Fibroblast of villous mesenchyme (primary cell): ENCODE measurements at places on chromosomes 16 and 17.

DNA sequence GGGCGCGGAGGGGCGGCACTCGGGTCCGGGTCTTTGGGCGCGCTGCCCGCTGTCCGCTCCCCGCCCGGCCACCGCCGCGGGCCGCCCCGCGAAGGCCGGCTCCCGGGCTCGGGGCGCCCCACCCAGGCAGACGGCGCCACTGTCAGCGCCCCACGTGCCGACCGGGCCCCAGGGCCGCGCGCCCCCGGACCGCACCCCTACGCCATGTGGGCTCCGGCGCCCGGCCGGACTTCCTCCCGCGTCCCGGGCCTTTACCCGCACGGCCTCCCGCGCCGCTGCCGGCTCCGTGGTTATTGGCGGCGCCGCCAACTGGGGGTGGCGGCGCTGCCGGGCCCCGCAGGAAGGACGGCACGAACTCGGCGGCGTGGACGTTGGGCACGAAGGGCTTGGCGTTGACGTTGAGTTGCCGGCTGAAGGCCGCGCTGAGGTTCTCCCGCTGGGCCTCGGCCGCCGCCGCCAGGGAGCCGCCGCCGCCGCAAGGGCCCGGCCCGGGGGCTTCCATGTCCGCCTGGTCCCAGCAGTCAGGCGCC, 577 bp downstream of the GSPT1 start:
- DNase-seq, result peak; percentile 27

DNA sequence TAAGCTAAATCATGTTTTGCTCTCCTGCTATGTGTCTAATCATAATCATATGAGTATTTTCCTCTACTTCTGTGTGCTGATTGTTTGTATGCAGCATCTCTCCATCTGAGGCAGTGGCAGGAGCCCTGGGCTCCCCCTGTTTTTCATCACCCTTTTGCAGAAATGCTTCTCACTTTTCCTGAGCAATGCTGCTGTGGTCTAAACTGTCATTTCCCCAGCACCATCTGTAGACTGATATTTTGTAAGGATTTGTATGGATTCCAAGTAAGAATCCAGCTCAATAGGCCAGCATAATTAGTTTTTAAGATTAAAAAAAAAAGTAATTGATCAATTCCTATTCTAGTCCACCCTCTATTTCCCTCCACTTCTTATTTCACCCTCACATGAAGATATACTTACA, 257.0 kb upstream of the CPHXL start:
- no peak for DNase-seq

- DNase-seq, result no peak
These were observed 35.0 kb downstream of the SHISA9 start for GRCh38 chr16:12936391-12936790.

GRCh38 chr17:794876-795275, 12.7 kb downstream of the MRM3 start:
- DNase-seq, result peak; percentile 81

DNA sequence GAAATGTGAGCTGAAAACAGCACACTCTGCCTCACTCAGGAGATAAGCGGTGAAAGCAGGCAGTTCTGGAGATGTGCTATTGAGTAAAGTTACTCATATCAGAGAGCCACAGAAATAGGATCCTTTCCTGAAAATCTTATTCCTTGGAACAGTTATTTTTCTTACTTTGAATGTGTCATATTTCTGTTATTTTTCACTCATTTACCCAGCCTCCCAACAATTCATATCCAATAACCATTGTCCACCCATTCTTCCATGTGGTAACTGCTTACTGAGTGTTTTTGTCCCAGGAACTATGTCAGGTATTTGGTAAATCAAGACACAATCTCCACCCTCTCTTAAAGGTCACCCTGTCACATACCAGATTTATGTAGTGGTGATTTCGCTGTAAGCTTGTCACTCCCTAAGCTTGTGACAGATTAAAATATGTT, 144.9 kb downstream of the PARN start:
- DNase-seq, result no peak

GRCh38 chr17:35537601-35538141, at the start of gene SLFN12L:
TSS of gene SLFN12L (minus strand) at chr17:35537678. CDS start at chr17:35522364, 15,314 bp downstream.
- DNase-seq, result no peak

GRCh38 chr17:78430892-78431691, 52.6 kb downstream of the PGS1 start:
- no peak for DNase-seq

DNA sequence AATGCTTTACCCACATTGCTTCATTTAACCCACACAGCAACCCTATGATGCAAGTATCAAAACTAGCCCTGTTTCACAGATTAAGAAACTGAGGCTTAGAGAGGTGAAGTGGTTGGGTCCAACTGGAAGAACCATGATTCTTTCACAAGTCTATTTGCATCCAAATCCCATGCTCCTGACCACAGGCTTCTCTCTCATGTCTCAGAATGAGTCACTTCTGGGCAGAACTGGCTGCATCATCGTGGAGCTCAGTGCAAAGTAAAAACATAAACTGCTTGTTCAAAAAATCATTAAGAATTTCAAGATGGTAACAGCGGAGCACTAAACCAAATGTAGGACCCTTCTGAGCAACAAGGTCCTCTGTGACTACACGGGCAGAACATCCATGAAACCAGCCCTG, 20.2 kb upstream of the CES1 start:
- DNase-seq, result no peak

GRCh38 chr16:80105160-80105559, 435.6 kb upstream of the DYNLRB2 start:
- no peak for DNase-seq

- DNase-seq, result no peak
These were observed 2.0 kb downstream of the PCYT2 start for GRCh38 chr17:81909231-81909630.

DNA sequence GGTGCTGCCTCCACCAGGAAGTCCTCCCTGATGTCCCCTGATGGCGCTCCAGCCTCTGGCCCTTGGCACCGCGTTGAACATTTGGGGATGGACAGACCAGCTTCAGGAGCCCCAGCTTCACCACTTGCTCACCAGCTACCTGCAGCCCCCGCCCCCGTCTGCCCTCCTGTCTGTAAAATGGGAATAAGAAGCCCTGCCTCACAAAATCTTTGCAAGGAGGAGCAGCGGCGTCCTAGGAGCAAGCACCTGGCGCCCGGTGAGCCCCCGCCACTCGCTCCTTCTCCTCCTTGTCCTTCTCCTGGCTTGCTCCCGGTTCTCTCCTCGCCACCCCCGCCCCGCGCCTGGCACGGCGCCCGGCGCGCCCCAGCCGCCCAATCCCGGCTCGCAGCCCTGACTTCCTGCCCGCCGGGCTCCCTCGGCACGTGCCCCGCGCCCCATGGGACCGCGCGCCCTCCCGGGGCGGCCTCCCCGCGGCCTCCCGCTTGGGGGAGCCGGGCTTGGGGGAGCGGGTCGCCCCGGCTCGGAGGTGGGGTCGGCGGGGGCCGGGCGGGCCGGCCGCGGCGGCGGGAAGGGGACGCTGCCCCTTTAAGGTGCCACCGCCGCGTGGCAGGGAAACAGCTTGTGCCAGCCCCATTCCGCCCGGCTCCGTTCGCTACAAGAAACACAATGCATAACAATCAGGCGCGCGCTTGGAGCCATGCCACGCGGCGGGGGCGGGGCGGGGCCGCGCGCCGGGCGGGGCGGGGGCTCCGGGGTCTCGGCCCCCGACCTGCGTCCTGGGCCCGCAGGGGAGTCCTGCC, 9.1 kb upstream of the PPP1R1B start:
- peak; percentile 19 for DNase-seq

GRCh38 chr16:30786115-30786935, 680 bp downstream of the ZNF629 start:
- DNase-seq, result peak; percentile 68

DNA sequence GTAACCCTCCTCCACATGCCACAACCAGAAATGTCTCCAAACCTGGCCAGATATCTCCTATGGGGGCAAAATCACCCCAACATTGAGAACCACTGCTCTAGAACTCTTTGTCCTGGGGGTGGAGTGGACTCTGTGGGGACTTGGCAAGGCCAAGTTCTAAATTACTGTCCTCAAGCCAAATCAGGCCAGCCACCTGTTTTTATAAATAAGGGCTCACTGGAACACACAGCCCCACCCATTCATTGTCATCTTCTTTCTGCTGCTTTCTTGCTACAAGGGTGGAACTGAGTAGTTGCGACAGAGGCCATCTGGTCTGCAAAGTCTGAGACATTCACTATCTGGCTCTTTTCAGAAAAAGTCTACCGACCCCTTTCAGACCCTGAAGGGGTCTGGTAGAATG, 26.8 kb upstream of the TMEM220 start:
- DNase-seq, result no peak

DNA sequence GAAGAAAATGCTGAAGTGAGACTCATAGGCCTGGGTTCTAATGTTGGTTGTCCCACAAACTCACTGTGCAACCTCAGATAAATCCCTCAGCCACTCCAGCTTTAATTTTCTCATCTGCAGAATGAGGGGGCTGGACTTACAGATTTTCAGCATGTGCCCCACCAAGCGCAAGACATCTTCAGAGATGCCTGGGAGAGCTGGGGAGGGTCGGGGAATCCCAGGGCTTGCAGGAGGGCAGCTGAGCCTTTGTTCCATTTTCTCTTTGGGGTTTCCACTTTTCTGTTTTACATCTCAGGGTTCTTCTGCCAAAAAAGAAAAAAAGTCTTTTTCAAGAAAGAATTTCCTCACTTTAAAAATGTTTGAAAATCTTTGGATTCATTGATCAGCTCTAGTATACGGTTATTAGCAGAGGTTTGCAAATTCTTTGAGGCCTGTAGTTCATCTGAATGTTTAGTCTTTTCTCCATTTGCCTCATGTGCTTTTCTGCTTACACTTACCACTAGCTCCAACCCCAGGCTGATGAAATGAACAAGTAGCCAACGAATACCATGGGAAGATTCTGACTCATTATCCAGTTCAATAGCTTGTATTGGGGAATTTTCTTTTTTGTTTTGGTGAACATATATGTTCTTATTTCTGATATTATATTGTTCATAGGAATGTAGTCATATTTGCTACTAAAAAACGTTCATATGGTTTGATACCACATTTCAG, 56.4 kb downstream of the CHD9 start:
- DNase-seq, result peak; percentile 50

DNA sequence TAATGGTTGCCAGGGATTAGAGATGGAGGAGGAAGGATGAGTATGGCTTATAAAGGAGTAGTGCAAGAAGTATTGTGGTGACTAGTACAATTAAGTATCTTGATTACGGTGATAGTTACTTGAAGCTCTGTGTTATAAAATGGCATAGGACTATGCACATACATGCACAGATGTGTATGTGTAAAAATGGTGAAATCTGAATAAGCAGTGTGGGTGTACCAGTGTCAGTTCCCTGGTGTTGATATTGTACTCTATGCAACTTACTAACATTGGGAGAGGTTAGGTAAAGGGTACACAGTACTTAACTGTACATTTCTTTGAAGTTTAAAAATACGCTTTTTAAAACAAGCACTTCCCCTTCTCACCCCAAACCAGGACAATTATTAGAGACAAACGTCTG, 48.5 kb downstream of the NSRP1 start:
- no peak for DNase-seq
